A549 treated with CORT108297 at 1 μM for 4 hours (cell line): ENCODE measurements at places on chromosomes 6 and 20. TPM values are rescaled to one million over a fixed set of nuclear protein-coding genes. Genes with fewer than 3 reads are reported as not detected.

The TMEM170B gene
- total RNA-seq: 0.60 to 0.95 TPM (median 0.90 TPM) in 5 replicates

The DEFB132 gene
- not detected in 5 replicates for total RNA-seq

The FERMT1 gene
- total RNA-seq: 15.4 to 17.4 TPM (median 16.2 TPM) in 5 replicates

The TGM3 gene
- total RNA-seq: 0.03 TPM in 3 of 5 replicates, not detected in the others

The MACROD2 gene
- 0.23 to 0.92 TPM (median 0.61 TPM) in 5 replicates for total RNA-seq

The CD83 gene
- total RNA-seq: 1.8 to 2.6 TPM (median 2.0 TPM) in 5 replicates

The ZC2HC1B gene
- total RNA-seq: not detected in 5 replicates

The CST4 gene
- not detected in 5 replicates for total RNA-seq

The NMBR gene
- not detected in 5 replicates for total RNA-seq

The RIPOR3 gene
- 0.02 to 0.09 TPM (median 0.06 TPM) in 4 of 5 replicates, not detected in the other for total RNA-seq
